ENCODE measurements at places on chromosomes 11 and 22. TPM values are rescaled to one million over a fixed set of nuclear protein-coding genes. Genes with fewer than 3 reads are reported as not detected.

The MS4A6E gene
- not detected for total RNA-seq

The CCDC15 gene
- total RNA-seq: 3.5 TPM

The OR8D1 gene
- not detected for total RNA-seq

The TMEM45B gene
- 0.16 TPM for total RNA-seq

The SLC5A12 gene
- not detected for total RNA-seq

The KREMEN1 gene
- 11.5 TPM for total RNA-seq

The FXYD6 gene
- total RNA-seq: 0.35 TPM

The OR5F1 gene
- total RNA-seq: not detected

The NLRP6 gene
- total RNA-seq: 0.18 TPM

The OR5B21 gene
- not detected for total RNA-seq

The NAT10 gene
- total RNA-seq: 125 TPM

The NCF4 gene
- 0.56 TPM for total RNA-seq

The C11orf65 gene
- 1.1 TPM for total RNA-seq

The CSRP3 gene
- not detected for total RNA-seq

The OR6Q1 gene
- total RNA-seq: not detected

The FBLN1 gene
- 0.56 TPM for total RNA-seq

The GGTLC3 gene
- total RNA-seq: not detected

The TYR gene
- not detected for total RNA-seq

The KCNJ1 gene
- not detected for total RNA-seq

The CCDC73 gene
- not detected for total RNA-seq

The GRM5 gene
- total RNA-seq: not detected

The FHIP1B gene
- 20.1 TPM for total RNA-seq

The TRIOBP gene
- total RNA-seq: 9.9 TPM

The DAGLA gene
- total RNA-seq: 0.16 TPM

The TRPM5 gene
- not detected for total RNA-seq

The DBX1 gene
- not detected for total RNA-seq

The CHST1 gene
- not detected for total RNA-seq

The OR6A2 gene
- 0.35 TPM for total RNA-seq

The KRTAP5-1 gene
- total RNA-seq: not detected

The IGF2 gene
- 0.16 TPM for total RNA-seq

The AQP11 gene
- total RNA-seq: 0.35 TPM

The C11orf42 gene
- total RNA-seq: not detected

The ARHGAP1 gene
- total RNA-seq: 30.4 TPM

The ANO1 gene
- total RNA-seq: 0.13 TPM

The ILK gene
- 57.9 TPM for total RNA-seq

The MUC15 gene
- total RNA-seq: 0.49 TPM

The RTL10 gene
- 75.4 TPM for total RNA-seq

The DEUP1 gene
- total RNA-seq: 8.6 TPM

The BDNF gene
- total RNA-seq: 0.04 TPM
